ENCODE measurements at places on chromosomes 3 and 15. TPM values are rescaled to one million over a fixed set of nuclear protein-coding genes. Genes with fewer than 3 reads are reported as not detected.

GRCh38 chr3:157914882-157915281 lies 191.3 kb downstream of the SHOX2 start:
- H3K27me3 ChIP-seq, result no peaks in the 10 kb centered on the region
- no peak for DNase-seq
- peaks cover 7% of the 10 kb centered on the region for H3K4me1 ChIP-seq
- H3K36me3 ChIP-seq, result no peaks in the 10 kb centered on the region

- H3K4me1 ChIP-seq, result no peaks in the 10 kb centered on the region
- H3K36me3 ChIP-seq, result no peaks in the 10 kb centered on the region
- H3K27ac ChIP-seq, result no peak overlapping the region
Observed at GRCh38 chr3:132117642-132118041, 82.8 kb upstream of the CPNE4 start.

Gene CGNL1
- total RNA-seq, result 3.2 TPM

- no peak overlapping the region for H3K27ac ChIP-seq
- H3K36me3 ChIP-seq, result no peaks in the 10 kb centered on the region
- H3K27me3 ChIP-seq, result no peaks in the 10 kb centered on the region
- no peak for DNase-seq
Observed at GRCh38 chr15:69578787-69579583, 126.4 kb downstream of the RPLP1 start.

DNA sequence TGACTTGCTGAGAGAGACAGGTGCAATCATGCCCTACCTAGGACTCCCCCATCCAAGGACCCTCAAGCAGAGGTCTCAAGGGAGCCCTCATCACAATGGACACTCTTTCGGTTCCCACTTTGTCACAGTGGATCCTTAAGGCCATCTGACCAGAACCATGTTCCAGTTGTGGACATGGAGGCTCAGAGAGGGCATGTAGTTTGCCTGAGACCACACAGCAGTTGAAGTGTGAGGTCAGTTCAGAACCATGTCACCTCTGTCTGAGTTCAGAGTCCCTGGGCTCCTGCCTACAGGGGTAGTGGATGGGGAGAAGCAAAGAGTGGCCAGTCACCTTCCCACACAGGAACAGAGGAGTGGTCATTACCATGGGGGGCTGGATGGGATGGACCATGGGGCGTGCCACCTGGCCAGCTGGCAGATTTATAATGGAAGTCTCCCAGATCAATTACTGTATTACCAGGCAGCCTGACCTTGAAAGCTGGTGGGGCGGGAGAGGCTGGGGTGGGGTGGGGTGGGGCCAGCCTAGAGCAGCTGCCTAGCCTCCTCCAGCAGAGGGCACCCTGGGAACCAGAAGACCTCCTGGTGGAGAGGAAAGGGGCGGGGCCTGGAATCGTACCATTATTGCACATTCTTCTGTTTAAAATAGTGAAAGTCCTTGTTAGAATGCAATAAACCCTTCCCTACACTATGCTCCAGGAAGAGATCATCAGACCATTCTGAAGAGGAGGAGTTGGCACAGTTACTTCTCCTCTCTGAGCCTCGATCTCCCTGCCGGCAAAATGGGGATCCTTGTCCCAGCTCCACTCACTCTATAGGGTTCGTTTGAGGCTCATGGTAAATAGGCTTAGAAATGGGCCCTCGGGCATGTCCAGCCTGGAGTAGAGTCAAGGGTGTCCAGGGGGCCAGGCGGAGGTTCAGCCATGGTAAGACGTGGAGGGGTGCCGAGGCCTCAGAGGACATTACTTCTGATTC lies 26.9 kb upstream of the LINGO1 start:
- H3K4me1 ChIP-seq, result no peaks in the 10 kb centered on the region
- H3K27me3 ChIP-seq, result peaks cover 20% of the 10 kb centered on the region
- no peaks in the 10 kb centered on the region for H3K36me3 ChIP-seq
- H3K27ac ChIP-seq, result no peak overlapping the region
- no peak overlapping the region for H3K4me3 ChIP-seq

GRCh38 chr3:55245351-55245750 lies 241.8 kb downstream of the WNT5A start:
- no peaks in the 10 kb centered on the region for H3K4me1 ChIP-seq
- no peaks in the 10 kb centered on the region for H3K36me3 ChIP-seq
- DNase-seq, result no peak
- H3K27me3 ChIP-seq, result no peaks in the 10 kb centered on the region
- no peak overlapping the region for H3K4me3 ChIP-seq
- no peak overlapping the region for H3K27ac ChIP-seq

GRCh38 chr3:79846148-79846933 lies 78.5 kb upstream of the ROBO1 start:
- H3K36me3 ChIP-seq, result no peaks in the 10 kb centered on the region
- no peaks in the 10 kb centered on the region for H3K4me1 ChIP-seq
- no peaks in the 10 kb centered on the region for H3K27me3 ChIP-seq
- no peak for DNase-seq
- no peak overlapping the region for H3K4me3 ChIP-seq
